ENCODE measurements at places on chromosomes 1 and 21.
A peak's percentile ranks its signal among the peaks of the same experiment; 100 is the strongest.

GRCh38 chr21:41709965-41710822, 56.7 kb downstream of the RIPK4 start:
- no peak for DNase-seq

GRCh38 chr1:198552668-198553416, 12.4 kb upstream of the ATP6V1G3 start:
- DNase-seq = no peak

DNA sequence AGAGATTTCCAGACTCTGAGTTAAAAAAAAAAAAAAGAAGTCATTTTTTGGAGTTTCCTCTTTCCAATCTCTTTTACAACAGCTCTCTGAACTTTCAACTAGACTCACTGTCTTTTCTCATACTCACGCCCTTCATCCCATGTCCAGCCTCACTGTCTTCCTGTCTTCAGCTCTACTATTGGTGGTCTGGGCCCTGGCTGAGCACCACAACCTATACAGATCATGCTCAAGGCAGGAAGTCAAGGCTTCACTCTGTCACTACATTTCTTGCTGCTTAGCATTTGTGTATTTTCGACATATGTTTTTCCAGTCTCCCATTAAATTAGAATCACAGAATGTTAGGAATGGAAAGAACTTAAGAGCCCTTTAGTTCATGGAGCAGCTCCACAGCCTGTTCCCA, 106.4 kb upstream of the PPP2R5A start:
- DNase-seq = no peak

DNA sequence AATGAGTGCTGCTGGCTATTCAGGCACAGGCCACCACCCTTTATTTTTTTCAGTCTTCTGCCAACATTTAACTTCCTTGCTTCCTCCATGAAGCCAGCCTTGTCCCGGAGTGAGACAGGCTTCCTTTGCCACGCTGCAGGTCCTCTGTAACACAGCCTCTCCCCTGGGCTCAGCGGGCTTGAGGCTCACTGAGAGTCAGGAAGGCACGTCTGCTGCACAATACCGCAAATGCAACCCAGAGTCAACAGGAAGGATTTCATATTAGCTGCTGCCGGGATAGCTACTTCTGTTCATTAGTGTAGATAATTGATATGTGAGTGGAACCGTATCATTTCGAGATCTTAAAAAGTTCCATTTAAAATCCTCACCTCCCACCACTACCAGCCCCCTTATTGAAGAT, 22.5 kb downstream of the MYOG start:
- no peak for DNase-seq

- no peak for DNase-seq
Observed at GRCh38 chr1:115850937-115851336, 10.0 kb upstream of the NHLH2 start.

GRCh38 chr1:44545961-44546360, 128.3 kb downstream of the TMEM53 start:
- no peak for DNase-seq

GRCh38 chr1:234765672-234766071, 155.7 kb upstream of the IRF2BP2 start:
- no peak for DNase-seq

DNA sequence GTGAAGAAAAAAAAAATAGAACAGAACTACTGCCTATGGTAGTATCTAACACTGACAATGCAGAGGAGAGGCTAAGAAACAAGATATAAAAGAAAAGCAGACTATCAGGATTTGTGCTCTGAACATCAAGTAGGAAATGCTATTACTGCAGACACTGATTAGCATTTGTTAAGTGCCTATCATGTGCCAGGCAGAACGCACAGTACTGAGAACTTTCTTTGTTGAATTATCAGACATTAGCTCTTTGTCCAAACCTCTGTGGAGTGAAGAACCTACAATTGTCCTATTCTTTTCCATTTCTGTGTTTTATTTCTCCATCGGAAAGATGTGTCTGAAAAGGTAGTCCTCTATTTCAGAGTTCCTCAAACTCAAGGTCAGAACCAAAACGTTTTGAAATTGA, 30.5 kb upstream of the DISP1 start:
- no peak for DNase-seq

DNA sequence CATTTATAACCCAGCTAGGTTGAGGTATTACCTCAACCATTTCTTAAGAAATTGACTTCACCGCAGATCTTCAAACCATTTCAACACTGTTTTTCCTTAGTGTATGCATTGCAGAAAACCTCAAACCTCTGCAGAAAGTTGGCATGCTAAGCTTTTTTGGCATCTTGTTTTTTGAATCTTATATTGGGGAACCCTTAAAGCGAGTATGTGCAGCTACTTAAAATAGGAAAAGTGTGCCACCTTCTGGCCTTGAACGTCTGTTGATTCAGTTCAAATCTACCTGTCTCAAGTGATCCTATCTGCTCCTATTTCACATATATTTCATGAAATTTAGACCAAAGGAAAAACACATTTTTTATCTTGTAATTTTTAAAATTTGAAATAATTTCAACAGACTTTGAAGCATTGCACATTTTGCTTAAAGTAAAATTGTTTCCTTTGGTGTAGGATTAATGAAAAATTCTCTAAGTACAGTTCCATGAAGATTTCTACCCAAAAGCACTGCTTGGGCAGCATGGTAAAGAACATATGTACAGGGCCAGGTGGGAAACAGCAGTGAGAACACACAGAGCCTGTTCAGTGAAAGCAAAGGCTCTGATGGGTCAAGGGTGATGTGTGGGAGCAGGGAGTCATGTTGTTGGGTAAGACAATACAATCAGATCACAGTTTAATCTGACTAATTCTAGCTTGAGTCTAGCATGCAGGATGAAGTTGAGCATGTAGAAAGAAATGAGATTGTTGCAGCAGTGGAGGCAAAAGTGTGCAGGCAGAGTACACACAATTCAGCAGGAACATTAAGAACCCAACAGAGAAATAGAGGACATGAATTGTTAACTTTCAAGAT, 17.2 kb downstream of the HENMT1 start:
- DNase-seq = peak; percentile 65

GRCh38 chr1:14392859-14393365, 205.6 kb upstream of the KAZN start:
- no peak for DNase-seq

DNA sequence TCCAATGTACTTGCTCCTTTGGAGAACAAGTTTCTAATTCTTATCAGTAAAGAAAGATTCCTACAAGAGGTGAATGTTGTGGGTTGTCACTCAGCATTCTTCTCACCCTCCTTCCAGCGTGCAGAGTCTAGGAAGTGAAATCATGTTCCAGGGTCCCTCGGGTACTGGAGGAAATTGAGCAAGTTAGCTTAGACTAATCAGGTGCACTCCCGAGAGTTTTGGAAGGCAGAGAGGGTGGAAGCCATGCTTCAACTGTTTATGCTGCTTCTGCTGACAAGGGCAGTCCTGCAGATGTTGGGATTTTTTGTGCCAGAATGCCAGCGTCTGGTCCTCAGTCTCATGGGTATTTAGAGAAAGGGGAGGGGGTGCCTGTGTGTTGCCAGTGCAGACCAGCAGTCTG, 5.3 kb upstream of the C1orf115 start:
- no peak for DNase-seq

DNA sequence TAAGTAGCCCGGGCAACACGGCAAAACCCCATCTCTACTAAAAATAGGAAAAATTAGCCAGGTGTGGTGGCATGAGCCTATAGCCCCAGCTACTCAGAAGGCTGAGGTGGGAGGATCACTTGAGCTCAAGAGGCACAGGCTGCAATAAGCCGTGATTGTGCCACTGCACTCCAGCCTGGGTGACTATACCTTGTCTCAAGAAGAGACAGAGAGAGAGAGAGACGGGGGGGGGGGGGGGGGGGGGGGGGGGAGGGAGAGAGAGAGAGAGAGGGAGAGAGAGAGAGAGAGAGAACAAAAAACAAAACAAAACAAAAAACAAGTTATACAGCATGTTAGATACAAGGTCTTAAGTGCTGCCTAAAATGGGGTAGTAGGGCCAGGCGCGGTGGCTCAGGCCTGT, 77.8 kb upstream of the ZNF281 start:
- DNase-seq = no peak

GRCh38 chr1:202122639-202123335, at the start of gene GPR37L1:
Gene GPR37L1, plus strand, starts transcription at chr1:202122917. Its CDS starts 47 bp downstream, at chr1:202122964.
- DNase-seq = no peak

GRCh38 chr1:43048601-43049011, 89.9 kb upstream of the SLC2A1 start:
- DNase-seq = no peak

DNA sequence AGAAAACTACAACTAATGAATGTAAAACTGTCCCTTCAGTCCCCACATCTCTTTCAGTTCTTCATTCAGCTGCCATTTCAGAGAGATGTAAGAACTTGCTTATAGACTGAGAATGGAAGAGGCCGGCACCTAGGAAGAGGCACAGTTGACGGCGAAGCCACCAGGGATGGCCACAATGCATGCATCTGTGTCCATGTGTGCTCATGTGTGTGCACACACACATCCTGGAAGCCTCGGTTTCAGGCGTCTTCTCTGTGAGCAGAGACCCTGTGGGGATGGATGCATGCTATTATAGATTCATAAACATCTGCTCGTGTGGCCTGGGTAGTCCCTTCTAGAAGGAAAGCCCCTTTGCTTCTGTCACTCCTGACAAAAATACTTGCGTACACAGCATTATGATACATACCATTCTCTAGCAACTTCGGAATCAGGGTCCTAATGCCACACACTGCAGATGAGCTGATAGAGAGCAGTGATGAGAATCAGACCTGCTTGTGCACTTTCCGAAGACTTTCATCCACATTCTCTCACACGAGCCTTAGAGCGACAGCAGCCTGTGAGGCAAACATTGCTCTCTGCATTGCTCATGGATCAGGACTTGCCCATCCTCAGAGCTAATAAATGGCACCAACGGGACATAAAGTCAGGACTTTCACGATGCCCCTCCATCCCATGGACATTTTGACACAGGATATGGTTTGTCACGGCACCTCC, 12.4 kb upstream of the GPR61 start:
- no peak for DNase-seq

DNA sequence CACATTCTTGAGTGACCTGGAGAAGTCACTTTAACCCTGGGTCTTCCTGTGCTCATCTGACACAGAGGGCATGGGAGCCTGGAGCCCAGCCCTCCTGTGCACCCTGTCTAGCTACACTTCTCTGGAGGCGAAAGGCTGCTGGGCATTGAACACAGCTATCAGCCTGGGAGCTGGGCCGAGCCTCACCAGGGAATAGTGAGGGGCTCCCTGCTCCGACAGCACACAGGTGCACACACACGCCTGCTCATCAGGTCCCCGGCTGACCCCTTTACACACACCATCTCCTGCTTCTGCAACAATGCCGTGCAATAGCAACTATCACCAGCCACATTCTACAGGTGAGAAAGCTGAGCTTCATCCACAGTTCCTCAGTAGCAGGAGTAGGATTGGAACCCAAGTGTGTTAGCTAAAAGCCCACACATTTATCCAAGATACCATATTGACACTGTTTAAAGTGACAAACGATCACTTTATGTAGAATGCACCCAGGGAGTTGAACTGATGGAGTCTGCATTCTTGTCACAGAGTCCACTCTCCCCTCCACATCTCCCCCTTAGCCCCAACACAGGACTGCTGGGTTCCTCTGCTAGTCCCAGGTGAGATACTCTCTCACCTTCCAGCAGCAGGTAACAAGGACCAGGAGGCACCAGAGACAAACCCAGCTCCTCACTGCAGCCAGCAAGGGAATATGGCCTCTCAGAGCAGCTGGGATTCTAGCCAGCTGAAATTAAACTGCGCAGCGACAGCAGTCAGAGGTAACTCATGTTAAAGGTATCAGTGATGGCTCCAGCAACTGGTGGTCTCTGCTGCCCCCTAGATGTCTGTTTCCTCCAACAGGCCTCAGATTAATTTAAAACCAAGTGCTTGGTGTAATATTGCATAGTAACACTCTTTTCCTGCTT, 18.3 kb upstream of the CAPN8 start:
- DNase-seq = no peak

DNA sequence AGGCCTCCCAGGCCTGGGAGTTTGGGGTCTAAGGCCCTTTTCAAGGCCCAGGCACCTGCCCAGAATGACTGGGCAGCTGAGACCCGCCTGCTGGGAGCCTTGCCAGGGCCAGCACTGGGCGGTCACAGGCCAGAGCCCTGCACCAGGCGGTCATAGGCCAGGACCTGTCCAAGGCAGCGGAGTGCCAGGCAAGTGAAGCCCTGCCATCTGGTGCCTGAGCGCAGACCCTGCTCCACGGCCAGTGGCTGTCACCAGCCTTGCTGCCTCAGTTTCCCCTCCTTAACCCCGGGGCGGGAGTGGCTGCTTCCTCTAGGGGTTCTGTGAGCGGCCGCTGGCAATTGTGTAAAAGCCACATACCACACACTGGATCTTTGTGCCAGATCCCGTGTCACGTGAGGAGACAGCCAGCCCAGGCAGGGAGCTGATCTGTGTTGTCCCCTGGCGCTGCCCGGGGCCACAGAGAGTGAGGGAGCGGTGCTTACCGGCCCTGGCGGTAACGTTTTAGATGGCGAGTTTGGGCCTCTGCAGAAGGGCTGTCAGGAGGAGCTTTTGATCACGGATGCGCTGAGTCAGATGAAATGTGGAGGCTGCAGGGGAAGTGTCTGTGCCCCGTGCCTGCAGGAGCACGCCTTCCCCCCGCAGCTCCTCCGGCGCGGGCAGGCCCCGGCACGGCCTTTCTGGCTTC, 4.6 kb downstream of the COL18A1 start:
- no peak for DNase-seq
